Activated CD8-positive, alpha-beta memory T cell treated with anti-CD3 and anti-CD28 coated beads, Interleukin-2, amount 50 U/mL, for 4 hours (primary cell): ENCODE measurements at places on chromosomes 13 and 19.

GRCh38 chr13:41751277-41751676, 209.6 kb downstream of the VWA8 start:
- DNase-seq = no peak

DNA sequence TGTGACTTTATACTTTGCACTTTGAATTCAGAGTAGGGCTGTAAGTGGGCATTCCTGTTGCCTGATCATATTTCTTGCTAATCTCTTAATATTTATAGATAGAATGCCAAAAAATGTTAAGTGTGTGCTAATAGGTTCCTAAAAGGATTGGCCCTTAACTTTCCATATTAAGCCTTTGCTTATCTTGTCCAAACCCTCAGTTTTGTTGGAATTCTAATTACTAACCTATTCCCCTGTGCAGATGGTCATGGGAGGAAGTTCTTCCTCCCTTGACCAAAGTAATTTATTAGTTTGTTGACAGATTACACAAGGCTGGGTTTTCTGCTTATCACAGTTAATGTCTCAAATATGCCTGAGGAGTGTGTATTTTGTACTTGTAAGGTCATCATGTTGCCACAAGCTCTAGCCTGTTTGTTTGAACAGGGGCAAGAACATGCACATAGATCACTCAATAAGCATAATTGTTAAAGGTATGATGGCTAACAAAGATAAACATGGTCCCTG, 541.1 kb upstream of the SPRY2 start:
- DNase-seq = no peak

GRCh38 chr13:20369886-20370361, 137.8 kb upstream of the GJB6 start:
- no peak for DNase-seq

DNA sequence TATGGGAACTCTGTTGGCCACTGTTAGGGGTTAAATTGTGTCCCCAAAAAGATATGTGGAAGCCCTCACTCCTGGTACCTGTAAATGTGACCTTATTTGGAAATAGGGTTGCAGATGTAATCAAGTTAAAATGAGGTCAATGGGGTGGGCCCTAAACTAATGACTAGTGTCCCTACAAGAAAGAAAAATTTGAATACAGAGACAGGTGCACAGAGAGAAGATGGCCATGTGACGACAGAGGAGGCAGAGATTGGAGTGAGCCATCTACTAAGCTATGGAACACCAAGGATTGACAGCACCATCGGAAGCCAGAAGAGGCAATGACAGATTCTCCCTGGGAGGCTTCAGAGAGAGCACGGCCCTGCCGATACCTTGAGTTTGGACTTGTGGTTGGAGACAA, 16.5 kb downstream of the POU2F2 start:
- no peak for DNase-seq

GRCh38 chr19:39590265-39590664, 12.1 kb upstream of the LGALS13 start:
- no peak for DNase-seq

- DNase-seq = no peak
Measured at GRCh38 chr13:89270736-89271135, 1599.6 kb downstream of the SLITRK5 start.

GRCh38 chr13:25684491-25684890, 312.7 kb downstream of the ATP8A2 start:
- no peak for DNase-seq

DNA sequence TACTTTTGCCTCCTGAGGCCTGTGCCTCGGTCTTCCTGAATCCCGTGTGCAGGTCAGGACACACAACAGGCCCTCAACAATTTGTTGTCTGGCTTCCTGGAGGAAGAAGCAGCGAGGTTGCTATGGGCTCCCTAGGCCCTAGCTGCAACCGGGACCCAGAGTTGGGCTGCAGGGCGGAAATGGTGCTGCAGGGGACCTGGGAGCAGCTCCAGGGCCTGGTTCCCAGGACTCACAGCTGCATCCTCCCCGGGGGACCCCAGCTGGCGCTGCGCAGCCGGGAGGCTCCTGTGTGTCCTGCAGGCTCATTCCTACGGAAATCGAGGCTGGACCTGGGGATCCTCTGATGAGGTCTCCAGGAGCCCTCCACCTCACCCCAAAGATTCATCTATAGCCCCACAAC, 999 bp upstream of the TNFAIP8L1 start:
- no peak for DNase-seq

DNA sequence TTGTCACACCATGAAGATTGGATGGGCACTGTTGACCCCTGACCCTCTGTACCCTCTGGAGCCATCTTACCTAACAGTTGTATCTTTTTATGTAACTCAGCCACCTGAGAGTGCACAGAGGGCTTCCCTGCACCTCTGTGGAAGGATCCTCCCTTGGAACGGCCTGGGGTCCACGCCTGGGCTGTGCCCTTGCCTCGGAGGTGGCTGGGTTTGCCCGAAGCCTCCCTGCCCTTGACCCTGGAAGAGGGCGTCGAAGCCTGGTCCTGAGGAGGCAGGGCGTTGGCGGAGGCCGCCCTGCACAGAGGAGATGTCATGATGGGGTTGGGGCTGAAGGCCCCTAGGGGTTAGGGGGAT, 241 bp downstream of the ODAD3 start:
- DNase-seq = no peak

- DNase-seq = no peak
Measured at GRCh38 chr13:99725644-99726043, 224.4 kb downstream of the TM9SF2 start.
